ENCODE measurements at places on chromosomes 4 and X.

DNA sequence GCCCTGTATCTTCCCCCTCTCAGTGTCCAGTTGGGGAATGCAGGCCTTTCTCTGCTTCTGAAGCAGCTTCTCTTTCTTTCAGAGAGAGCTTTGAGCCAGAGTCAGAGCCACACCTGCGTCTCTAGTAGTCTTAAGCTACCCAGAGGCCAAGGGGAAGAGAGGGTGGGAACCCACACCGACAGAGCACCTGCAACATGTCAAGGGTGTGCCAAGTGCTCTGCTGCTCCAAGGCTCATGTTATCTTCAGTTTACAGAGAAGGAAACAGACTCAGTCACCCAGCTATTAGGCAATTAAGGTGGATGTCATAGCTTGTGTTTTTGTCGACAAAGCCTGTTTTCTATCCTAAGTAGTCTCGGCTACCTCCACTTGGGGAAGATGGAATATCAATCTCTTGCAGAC lies 22.7 kb upstream of the RNF212 start:
- DNase-seq = peak; percentile 43

DNA sequence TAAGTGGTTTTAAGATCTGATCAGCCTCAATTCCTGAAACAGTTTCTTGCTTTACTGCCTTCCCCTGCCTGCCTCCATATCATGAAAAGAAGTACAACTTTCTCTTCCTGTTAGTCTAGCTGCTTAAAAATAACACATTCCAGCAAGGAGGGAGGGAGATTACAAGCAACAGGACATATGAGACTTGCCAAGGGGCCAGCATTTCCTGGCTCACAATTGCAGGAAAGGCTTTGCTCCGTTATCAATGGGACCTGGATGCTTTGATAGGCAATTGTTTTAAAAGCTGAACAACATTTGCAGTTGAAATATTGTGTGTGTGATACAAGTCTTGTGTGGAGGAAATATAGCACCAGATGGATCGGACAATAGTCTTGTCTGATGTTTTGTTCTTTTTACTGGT lies 425.0 kb downstream of the FAT4 start:
- DNase-seq = no peak

- no peak for DNase-seq
These were observed 61.6 kb upstream of the NAP1L5 start for GRCh38 chr4:88759039-88759894.

DNA sequence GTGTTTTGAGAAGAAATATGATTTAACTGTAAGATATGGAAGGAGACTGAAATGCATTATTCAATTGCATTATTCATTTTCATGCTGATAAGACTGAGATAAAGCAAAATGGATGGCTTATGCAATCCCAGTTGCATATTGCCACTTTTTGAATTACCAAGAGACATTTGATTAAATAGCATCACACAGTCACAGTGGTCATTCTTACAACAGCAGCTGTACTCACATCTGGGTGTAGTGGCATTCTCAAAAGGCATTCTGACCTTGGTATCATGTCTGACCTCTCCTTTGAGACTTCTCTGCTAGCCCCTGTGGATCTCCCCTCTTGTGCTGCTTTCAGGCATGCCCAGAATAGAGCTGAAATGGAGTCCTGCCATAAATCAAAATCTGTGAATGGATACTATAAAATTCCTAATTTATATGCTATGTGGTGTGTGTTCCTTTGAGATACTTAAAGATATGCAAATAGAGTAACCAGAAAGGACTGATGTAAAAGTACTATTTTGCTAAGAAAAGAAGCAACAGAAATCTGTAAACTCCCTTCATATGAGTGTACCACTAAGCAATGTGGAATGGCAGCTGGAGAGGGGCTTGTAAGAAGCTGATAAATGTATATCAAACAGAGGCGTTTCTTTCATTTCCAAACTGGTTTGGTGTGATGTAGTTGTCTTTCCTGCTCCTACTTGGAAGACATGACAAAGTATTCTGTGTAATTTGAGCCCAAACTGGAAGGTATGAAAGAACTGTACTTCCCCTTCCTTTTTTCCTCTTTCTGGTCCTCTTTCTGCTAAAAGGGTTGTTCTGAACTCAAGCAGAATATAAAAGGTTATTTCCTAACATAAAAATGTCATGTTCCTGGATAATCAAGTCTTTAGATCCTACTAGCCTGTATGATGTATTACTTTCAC lies 25.4 kb upstream of the METAP1 start:
- DNase-seq = no peak

GRCh38 chrX:18677161-18677869 lies 5.4 kb upstream of the RS1 start:
- no peak for DNase-seq

DNA sequence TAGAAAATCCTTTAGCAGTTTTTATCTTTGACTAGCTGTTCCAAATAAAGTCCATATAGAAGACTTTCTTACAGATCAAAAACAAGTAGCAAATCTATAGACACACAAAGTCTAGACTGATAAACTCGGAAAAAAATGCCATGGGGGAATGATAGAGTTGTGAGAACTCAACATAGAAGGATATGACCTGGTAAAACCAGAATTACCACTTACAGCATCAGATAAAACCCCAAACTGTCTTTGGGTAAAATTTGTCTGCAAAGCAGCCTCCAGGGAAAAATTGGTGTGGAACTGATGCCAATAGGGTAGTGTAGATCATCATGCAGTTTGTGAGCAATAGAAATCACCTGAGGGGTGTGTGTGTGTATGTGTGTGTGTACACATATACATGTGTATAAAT lies 579.1 kb downstream of the SPOCK3 start:
- no peak for DNase-seq

- DNase-seq = no peak
These were observed 110.0 kb downstream of the SOWAHB start for GRCh38 chr4:76787898-76788297.

DNA sequence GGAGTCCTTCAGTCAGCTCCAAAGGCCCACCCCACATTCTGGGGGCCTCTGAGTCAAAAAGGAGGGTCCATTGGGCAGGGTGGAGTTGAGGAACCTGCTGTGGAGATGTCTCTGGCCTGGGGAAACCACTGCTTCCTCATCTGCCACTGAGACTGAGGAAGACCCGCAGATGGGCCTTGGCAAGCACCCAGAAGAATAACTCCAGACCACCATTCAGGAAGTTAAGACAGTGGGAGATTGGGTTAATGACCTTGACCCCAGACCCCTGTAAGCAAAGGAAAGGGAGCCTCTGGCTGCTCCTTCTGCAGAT lies 8.1 kb upstream of the HSD17B10 start:
- no peak for DNase-seq

DNA sequence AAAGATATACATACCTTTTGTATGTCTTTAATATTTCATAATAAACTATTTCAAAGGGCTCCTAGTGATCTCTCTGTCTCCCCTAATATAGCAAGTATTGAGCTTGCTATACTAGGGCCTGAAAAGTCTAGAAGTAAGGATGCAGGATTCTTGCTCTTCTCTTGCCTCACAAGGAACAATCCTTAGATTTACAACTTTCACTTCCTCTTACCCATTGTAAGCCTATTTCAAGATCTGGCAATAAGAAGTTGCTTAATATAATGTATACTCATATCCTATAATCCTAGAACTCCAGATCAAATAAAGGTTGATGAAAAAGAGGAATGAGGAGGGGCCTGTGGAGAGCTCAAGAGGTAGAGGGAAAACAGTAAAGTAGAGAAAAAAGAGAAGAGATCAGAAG lies 40.8 kb upstream of the CHRDL1 start:
- DNase-seq = no peak

- no peak for DNase-seq
These were observed 1.2 kb upstream of the ACE2 start for GRCh38 chrX:15601932-15602331.

DNA sequence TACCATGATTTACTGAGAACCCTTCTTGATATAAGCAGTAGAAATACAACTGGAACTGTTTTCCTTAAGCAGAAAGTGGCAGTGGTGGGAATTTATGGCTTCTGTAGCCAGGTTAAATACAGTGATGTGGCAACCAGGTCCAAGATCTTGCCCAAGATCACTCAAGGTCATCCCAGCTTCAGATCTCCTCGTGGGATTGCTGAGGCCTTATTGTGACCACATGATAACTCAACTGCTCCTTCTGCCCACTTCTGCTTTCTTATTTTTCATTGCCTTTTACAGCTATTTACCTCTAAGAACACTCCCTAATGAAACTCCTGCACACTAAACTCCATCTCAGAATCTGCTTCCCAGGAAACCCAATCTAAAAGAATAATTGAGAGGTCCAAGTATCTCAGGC lies 12.4 kb upstream of the CYBB start:
- no peak for DNase-seq

DNA sequence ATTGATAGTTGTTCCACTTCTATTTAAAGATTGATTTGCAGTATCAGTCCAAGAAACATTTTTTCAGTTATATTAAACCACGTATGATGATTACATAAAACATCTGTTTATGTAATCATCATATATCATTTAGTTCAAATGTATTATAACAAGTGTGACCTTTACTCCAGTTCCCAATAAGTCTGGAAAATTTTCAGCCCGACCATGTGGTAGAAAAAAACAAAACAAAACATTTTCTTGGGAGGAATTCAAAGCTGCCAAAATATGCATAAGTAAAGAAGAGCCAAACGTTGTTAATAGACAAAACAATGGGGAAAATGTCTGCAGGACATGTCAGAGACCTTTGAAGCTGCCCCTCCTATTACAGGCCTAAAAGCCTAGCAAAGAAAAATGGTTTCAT lies 709.1 kb downstream of the FAT4 start:
- DNase-seq = no peak

DNA sequence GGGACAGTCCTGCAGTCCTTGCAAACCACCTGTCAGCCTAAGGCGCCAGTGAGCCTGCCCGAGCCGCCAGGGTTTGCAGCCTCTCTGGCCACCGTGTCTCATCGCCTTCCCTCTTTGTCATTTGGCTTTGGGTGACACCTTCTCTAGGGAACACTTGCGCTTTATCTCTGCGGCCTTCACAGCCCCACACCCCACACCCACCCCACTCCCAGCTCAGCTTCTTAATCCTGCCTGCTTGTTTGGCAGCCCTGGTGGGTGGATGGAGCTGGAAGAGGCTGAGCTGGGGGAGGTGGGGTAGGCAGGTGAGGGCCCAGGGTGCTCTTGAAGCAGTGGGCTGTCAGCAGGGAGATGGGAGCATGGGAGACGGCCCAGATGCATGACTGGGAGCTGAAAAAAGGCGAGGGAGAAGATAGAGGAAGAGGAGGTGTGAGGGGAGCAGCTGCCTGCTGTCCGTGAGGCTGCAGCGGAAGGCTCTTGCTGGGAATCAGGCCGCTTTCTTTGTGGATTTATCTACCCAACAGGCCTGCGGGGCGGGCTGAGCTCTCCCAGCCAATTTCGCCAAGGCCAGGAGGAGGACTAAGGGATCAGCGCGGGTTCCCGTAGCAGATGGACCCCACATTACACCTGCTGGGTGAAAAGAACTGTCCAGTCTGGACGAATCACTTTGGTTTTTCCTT lies 97.5 kb upstream of the STOX2 start:
- no peak for DNase-seq

DNA sequence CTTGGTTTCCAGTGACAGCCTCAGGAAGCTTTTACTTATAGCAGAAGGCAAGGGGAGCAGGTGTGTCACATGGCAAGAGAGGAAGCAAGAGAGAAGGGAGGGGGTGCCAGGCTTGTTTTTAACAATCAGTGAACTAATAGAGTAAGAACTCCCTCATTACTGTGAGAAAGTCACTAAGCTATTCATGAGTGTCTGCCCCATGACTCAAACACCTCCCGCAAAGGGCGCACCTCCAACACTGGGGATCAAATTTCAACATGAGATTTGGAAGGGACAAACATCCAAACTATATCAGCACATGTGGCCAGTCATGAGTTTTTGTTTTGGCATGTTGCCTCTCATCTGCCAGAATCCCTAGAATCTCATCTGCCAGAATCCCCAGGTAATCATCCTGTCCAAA lies 183.5 kb upstream of the C1QTNF7 start:
- DNase-seq = no peak

- no peak for DNase-seq
These were observed 468.5 kb upstream of the FTHL17 start for GRCh38 chrX:31540313-31540712.

GRCh38 chr4:83284193-83285054 lies at the start of gene COQ2:
Gene COQ2, minus strand, starts transcription at chr4:83284798. Its CDS starts 34 bp downstream, at chr4:83284764.
- peak; percentile 93 for DNase-seq

- DNase-seq = no peak
These were observed 112.7 kb downstream of the ZAR1 start for GRCh38 chr4:48602763-48603162.

DNA sequence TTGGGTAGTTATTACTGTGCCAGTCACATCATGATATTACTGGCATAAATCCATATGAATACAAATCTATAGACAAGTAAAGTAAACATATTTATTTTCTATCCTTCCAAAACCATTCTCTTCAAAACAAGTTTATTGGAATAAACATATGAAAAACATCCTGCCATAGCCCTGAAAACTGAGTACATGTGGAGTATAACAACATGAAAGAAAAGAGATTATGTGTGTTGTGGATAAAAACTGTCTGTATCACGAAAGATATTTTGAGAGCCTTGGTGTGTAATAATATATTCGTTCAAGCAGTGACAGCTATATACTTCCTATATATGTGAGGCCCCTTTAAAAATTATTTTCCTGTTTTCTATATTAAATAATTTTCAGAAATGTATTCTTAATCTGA lies 1742.2 kb downstream of the ARAP2 start:
- no peak for DNase-seq
